ENCODE measurements at places on chromosomes 2 and 18.

DNA sequence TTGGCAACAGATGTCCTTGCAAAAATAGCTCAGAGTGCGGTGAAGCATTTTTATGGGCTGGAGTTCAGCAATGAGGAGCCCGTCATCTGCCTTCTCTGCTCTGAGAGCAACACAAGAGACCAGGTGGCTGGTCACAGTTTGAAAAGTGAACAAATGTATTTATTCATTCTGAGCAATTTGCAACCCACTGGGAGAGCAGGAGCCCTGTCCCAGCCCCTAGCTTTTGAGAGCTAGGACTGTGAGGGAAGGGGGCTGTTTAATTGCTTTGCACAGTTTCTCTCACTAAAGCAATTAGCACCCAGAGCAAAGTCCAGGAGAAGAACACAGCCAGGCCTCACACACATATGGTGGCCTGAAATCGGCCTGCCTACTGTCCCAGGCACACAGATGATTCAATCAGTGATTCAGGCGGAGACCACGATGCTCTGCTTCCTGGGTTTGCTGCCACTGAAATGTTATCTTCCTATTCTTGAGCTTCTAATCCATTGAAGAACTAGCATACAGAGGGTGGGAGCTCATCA lies 646.1 kb upstream of the ACVR2A start:
- DNase-seq: no peak

GRCh38 chr2:233988581-233988980 lies 61.9 kb upstream of the SPP2 start:
- no peak for DNase-seq

- no peak for DNase-seq
These were observed 26.7 kb downstream of the ITGA4 start for GRCh38 chr2:181483876-181484275.

DNA sequence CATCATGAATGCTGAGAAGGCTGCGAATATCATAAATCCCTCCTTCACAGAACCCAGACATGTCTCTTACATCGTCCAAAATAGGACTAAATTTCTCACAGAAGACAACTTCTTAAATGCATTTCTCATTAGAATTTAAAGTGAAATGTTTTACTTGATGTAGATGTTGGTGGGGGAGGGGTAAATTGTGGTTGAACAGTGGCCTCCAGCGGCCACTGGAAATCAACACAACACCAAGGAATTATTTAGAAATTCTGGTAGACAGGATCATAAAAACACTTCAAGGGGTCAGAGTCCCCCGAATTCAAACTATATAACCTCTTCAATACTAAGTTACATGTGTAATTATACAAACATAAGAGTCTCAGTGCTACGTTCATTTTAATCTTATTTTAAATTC lies 135.9 kb downstream of the ABCA12 start:
- DNase-seq: no peak

GRCh38 chr2:58502931-58503330 lies 261.8 kb upstream of the FANCL start:
- no peak for DNase-seq

DNA sequence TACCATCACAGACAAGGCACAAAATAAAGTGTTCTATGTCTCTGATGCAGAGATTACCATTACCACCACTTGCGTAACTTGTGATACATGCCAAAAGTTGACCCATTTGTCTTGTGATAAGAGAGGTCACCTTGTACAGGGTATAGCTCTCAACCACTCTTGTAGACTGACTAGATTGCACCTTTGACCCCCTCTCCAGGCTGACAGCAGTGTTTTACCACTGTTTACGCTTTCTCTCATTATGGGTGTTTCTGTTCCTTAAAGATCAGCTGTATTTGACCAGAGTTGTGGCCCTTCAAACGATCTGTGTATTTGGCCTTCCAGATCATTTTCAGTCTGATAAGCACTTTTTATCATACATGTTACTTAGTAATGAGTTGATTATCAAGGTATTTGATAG lies 215.7 kb upstream of the HNMT start:
- DNase-seq: no peak

DNA sequence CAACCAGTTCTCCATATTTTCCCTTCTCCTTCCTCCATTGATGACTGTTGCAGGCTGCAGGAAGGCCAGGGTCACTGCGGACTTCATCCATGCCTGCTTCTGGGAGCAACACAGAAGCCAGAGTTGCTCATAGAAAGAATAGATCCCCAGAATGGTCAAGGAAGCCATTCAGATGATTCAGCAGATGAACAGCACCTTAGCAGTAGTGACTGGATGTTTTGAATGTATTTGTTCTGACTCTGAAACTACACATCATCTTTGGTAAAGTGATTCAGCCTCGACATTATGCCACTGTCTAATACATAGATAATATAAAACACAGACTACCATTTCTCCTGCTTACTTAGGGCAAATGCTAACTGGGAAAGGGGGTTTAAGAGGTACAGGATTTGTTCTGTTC lies 411.6 kb downstream of the RND3 start:
- DNase-seq: no peak

GRCh38 chr2:157319795-157320194 lies 5.8 kb downstream of the ERMN start:
- no peak for DNase-seq

GRCh38 chr2:6940820-6941219 lies 23.6 kb downstream of the RNF144A start:
- no peak for DNase-seq

- DNase-seq: no peak
These were observed 110.9 kb downstream of the RAPGEF4 start for GRCh38 chr2:172846551-172846950.

GRCh38 chr2:100584816-100585215 lies 22.0 kb downstream of the PDCL3 start:
- no peak for DNase-seq

DNA sequence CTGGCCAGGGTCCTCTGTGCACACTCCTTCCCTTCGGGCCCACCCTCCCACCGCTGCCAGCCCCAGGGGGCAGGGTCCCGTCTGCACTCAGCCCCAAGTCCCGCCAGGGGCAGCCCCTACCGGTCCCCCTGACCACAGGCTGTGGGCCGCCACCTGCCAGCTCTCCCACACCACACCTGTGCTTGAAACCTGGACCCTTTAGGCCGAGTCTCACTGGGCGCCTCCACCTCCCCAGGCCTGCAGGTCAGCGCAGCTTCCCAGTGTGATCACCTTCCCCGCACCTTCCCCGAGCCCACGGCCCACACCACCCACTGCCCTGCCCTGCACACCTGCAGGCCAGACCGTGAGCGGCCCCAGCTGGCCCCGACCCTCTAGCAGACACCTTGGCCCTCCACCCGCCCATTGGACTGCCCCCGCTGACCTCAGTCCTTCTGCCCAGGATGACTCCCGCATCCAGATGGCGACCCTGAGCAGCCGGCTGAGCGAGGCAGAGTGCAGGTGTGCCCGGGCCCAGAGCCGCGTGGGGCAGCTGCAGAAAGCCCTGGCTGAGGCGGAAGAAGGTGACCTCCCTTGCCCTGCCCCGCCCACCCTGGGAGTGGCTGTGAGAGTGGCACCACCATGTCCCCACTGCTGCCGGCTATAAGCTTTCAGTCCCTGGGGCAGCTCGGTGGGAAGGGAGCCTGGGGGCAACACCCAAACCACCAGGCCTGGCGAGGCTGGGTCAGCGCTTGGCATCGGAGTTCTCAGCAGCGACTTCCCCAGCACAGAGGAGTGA lies 31.3 kb upstream of the SNED1 start:
- DNase-seq: no peak

- no peak for DNase-seq
These were observed 175.4 kb downstream of the SATB2 start for GRCh38 chr2:199282309-199282708.

DNA sequence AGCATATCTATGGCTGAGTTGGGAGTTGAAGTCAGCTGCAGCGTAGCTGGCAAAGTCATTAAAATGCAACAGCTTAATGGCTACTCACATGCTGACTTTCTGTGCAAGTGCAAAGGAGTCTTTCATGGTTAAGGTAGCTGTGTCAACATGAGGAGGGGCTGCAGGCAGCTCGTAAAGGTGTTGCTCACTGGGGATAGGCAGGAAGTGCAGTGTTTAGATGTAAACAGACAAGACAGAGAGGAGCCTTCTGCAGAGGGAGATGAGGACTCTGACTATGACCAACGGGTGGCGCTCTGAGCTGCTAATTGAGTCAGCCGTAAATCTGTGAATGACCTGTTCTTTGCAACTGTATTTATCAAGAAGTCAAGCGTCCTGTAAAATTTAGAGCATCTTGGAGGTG lies 22.3 kb upstream of the CAVIN2 start:
- DNase-seq: no peak

DNA sequence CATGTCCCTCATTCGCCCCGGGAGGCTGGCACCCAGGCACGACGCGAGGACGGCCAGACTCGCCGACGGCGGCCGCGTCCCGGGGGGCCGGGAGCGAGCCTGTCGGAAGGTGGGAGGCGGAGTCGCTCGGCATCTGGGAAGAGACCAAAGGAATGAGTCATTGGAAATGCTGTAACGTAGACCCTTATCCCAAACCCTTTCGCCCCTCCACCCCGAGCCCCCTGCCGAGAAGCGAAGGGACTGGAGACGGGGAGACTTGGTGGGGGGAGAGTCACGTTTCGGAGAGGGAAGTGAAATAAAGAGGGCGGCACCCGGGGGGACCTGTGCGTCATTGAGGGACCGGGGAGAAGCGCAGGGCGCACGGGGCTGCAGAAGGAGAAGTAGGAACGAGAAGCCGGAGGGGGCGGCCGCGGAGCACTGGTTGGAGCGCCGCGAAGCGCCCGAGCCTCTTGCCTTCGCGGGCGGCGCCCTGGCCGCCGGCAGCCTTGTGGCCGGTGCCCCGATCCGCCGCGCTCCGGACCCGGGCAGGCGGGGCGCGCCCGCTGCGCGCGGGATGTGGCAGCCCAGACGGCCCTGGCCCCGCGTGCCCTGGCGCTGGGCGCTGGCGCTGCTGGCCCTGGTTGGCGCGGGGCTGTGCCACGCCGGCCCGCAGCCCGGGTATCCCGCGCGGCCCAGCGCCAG lies at the start of gene EMILIN2:
TSS of gene EMILIN2 (plus strand) at position 371 of the 681 bp plus-strand sequence. CDS start at position 554, 183 bp downstream.
- no peak for DNase-seq

DNA sequence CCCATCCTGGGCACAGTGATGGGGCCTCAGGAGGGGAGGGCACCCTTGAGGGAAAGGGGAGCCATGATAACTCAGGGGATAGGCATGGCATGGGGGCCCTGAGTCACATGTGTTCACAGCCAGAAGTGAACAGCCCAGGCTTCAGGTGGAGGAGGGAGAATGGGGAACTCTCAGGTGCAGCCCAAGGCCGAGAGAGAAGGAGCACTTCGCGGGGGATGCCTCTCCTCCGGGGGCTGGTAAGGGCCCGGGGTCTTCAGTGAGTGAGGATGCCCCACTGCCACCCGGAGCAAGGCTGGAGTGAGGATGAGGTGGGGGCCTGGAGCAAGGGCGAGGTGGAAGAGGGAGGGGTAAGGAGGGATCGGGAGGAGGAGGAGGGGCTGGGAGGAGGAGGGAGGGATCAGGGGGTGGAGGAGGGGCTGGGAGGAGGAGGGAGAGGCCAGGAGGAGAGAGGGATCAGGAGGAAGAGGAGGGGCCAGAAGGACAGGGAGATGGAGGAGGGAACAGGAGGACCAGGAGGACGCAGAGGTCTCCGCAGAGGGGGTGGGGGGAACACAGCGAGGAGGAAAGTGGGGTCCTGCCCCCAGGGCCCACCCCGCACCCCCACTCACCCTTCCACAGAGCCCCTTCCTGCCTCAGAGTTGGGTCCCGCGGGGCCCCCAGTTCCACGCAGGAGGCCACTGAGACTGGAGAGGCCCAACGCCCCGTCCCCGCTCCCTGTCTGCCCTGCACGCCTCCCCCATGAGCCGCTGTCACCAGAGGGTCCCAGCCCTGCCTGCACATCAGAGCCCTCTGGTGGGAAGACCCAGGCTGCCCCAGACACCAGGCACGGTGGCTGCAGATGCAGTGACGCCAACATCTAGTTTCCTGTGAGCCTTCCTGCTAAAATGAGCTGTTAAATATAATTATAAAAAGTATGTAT lies 42.8 kb downstream of the RAMP1 start:
- DNase-seq: no peak

DNA sequence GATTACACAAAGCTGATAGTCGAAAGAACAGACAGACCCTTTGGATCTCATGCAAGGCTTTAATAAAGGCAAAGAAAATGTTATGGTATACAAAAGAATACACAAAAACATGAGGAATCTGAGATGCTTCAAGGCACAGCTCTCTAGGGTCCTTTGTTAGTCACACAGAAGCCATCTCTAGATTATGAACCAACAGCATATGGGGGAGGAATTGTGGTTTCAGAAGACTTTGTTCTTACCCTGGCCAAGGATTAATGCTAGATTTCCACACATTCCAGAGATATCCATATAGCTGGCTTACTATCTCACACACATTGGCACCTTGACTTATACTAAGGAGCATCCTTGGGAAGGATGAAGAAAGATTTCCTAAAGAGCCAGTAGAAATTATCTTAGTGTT lies 206.1 kb downstream of the GULP1 start:
- no peak for DNase-seq

DNA sequence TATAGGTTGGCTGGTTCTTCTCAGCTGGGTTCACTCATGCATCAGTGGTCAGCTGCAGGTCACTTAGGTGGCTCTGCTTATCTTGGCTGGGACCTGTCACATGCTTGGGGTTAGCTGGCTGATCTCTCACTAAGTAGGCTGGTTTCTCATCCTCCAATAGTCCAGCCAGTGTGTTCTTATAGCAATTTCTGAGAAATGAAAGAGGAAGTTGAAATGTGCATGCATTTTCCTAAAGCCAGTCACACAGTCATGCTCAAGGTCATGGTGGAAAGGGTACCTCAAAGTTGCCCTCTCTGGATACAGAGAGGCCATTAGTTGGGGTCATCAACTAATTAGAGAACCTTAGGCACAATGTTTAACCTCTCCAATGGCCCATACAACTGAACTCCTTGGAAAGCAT lies 64.4 kb downstream of the KLHL29 start:
- no peak for DNase-seq

- DNase-seq: no peak
These were observed 22.7 kb downstream of the CYB5A start for GRCh38 chr18:74268933-74269620.

DNA sequence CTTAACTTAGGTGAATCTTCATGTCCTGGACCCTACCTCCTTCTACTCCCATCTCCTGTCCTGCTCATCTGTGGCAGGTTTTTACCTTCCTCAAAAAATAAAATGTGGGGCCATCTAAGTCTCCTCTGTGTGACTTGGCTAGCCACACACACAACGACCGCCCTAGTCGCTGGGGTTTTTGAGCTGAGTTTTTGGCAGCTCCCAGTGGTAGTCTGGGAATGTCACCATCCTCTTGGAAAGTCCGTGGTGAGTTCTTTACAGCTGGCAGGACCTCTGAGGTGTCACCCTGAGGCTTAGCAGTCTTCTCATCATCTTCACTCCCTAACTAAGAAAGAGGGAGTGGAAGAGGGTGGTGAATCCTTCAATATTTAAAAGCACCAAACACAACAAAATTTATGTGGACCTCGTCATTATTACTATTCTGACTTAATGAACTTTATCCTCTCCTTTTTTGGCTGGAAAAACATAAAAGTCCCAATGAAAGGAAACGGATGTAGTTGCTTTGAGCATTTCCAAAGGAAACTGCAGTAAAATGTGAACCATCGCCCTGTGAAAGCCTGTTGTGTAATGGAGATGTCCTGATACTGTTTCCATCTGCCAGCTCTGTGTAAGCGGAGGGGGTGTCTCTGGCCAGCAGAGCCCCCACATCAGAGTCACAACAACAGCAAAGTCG lies 78.6 kb downstream of the VAPA start:
- DNase-seq: no peak

GRCh38 chr2:74850496-74851190 lies 16.7 kb downstream of the HK2 start:
- DNase-seq: no peak

Measured in T-helper 1 cell (primary cell).